ENCODE measurements at places on chromosomes 12 and 14. TPM values are rescaled to one million over a fixed set of nuclear protein-coding genes. Genes with fewer than 3 reads are reported as not detected.

DNA sequence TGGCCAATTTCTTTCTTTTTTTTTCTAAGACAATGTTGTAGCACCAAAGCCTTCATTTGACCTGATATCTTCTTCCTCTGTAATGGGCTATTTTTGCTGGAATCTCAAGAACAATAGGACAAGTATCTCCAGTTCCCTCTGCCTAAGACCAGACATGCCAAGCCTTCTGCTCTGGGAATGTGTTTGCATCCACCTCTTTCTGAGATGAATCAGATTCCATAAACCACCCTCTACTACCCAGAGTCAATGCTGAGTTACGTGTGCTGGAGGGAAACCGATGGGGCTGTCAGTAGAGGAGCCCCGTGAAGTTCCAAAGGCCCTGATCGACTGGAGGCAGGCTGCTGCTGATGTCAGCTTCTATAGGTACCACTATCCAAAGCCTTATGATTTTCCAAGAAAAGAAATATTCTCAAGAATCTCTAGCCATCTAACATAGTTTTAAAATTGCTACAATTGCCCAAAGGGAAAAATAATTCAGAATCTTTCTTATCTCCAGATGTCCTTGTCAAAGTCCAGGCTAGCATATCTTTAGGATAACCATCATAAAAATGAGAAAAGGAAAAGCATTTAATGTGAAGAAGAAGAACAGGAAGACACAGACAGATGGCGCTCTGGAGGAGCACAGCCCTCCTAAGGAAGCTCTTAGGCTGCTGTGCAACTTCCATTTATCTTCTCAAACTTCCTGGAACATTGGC lies 101.9 kb downstream of the SLC8A3 start:
- no peak for DNase-seq

TAS2R42 gene
- not detected for total RNA-seq

DNA sequence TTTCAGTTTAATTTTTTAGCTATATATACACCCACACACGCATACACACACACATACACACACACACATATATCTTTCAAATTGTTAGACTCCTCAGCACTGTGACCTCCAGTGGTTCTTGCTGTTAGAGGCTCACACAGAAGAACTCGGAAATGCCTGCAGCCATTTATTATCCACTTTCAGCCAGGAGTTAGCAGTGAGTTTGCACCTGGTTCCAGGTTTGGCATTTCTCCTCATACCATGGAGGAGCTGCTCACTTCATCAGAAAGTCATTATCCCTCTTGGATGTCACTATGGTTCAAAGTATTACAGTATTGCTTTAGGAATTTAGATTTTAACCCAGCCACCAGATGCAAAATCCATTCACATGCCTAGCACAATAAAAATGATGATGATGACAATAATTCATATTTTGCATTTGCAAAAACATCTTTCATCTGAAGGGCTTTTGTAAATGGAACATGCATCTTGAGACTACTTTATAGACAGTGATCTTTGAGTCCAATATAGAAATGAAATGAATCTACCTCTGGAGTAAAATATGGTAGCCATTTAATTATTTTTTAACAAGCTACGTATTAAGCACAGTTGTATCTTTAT lies 42.3 kb downstream of the NPAS3 start:
- DNase-seq = no peak

RDH12 gene
- 0.13 TPM for total RNA-seq

ISCU gene
- total RNA-seq = 232 TPM

DNA sequence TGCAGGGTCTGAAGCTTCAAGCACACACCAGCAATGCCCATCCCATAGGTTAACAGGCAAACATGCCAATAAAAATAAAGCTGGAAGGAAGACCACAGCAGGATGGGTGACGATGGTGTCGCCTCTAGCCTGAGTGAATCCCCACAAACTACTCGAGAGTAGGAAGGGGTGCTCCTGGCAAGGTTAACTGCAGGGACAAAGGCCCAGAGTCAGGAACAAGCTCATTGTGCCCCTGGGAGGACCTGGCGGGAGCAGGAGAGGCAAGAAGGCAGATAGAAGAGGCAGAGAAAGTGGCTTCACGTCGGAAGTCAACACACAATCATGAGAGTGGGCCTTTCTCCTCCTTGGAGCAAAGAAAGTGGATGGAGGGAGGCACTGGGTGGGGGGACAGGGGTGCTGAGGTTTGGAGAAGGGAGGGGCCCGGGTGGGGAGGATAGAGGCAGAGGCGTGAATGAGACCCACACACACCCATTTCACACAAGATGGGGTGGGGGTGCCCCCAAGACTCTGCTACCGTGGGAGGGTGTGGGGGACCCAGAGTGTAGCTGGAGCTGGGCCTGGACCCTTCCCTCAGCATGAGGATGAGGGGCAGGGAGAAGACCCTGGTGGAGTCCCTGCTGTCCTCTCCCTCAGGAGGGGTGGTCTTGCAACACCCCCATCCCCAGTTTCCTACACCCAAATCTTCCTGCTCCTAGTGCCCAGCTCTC lies 43.1 kb downstream of the DIO3 start:
- no peak for DNase-seq

IRF2BPL gene
- 26.4 TPM for total RNA-seq

ADAMTS20 gene
- not detected for total RNA-seq

PSMB11 gene
- not detected for total RNA-seq

- DNase-seq = no peak
These were observed 41.3 kb upstream of the CTDSP2 start for GRCh38 chr12:57887631-57888408.

GRCh38 chr12:71766202-71766601 lies 11.5 kb downstream of the RAB21 start:
- no peak for DNase-seq

- no peak for DNase-seq
These were observed 333.7 kb downstream of the EGLN3 start for GRCh38 chr14:33617154-33617553.

GRCh38 chr14:102654298-102654697 lies 61.8 kb downstream of the RCOR1 start:
- DNase-seq = no peak

IL23A gene
- not detected for total RNA-seq

- no peak for DNase-seq
These were observed at the start of gene PGF for GRCh38 chr14:74955229-74956026. TSS of gene PGF (minus strand) at chr14:74955597. CDS start at chr14:74955242, 355 bp downstream.

GRCh38 chr14:38391334-38391733 lies 135.4 kb upstream of the CLEC14A start:
- DNase-seq = no peak

All from gastrocnemius medialis (tissue), 4 donors.